Activated T-cell treated with anti-CD3 and anti-CD28 coated beads, Interleukin-2, amount 50 U/mL, for 24 hours (primary cell): ENCODE measurements at places on chromosomes 16 and 17.

GRCh38 chr17:38982858-38983746, 15.9 kb upstream of the FBXO47 start:
- DNase-seq: no peak

DNA sequence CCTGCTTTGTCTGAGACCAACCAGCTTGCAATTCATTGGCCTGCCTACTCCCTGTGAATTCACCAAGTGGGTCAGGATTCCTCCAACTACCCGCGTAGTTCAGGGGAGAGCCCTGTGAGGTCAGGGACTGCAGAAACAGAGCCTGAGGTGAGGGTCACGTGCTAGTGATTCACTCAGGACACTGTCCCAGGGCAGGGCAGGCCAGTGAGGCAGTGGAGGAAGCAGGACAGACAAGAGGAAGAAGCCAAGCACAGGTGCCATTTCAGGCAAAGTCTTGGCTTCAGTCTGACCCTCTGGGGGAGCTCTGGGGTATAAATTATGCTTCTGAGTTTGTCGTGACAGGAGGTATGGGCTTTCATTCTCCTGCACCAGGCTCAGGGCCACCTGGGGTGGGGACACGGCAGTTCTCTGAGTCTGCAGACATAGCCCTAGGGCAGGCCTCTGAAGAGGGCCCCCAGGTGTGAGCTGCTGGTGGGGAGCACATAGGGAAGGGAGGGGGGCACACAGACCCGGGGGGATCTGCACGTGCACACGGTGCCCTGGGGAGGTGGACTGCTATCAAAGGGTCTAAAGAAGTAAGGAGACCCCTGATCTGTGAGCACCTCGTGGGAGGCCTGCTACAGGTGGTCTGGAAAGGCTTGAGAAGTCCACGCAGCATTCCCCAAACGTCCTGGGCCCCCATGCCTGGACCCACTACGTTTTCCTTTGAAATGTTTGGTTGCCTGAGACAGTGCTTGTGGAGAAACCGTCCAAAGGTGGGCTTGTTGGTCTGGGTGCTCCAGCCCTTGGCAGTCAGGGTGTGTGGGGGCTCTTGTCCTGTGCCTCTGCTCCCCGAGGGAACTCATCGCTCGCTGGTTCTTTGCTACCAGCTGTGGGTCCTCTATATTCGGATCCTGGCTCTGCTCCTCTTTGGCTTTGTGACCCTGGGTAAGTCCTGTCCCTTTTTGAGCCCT, 46.4 kb downstream of the NKD1 start:
- DNase-seq: no peak

GRCh38 chr16:84791088-84791487, 28.7 kb upstream of the CRISPLD2 start:
- no peak for DNase-seq

DNA sequence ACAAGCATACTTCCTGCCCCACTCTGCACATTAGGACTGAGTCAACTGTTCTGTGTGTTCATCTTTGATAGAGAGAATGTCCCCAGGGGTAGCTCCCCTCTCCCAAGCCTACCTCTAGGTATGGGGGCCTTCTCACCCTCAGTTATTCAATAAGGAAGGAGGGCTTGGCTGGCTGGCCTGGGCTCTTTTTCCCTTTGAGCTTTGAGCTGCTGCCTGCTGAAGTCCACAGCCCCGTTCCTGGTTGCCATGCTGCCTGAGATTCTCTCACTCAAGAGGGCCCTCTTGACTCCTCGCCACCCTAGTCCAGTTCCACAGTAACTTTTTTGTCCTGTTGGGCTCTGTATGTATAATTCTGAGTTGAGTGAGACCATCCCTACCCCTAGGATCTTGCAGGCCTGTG, 5.1 kb downstream of the B3GNT9 start:
- DNase-seq: no peak

DNA sequence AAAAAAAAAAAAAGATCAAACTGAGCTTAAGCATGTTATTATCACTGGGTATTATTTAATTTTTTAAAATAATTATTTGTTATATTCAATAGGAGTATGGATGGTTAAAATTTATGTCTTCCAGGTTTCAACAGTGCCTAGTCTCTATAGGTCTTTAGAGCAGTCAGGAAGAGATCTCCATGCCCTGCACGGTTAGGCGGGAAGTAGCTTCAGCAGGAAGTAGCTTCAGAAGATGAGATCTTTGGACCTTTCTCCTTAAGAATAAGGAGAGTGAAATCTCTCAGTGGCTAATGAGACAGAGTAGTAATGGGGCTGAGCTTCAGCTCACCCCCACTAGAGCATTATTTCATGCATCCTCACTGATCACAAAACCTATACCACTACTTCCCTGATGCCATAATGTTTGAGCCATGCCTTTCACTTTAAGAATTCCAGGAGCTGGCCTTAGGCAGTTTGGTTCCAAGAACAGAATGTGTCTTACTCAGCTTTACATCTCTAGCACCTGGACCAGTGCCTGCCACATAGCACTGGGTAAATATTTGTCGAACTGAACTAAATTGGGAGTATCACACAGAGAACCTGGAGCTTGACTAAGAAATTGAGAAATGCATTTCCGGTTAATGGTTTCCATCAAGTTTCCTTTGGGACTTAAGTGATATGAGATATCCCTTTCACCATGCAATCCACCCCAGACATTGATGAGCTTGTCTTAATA, 43.5 kb downstream of the SCPEP1 start:
- DNase-seq: no peak

- no peak for DNase-seq
Measured at GRCh38 chr16:70708366-70709246, 22.8 kb upstream of the MTSS2 start.

- DNase-seq: no peak
Measured at GRCh38 chr17:28812748-28813377, 29.7 kb downstream of the FAM222B start.

- no peak for DNase-seq
Measured at GRCh38 chr16:10729104-10730048, 14.3 kb upstream of the NUBP1 start.

DNA sequence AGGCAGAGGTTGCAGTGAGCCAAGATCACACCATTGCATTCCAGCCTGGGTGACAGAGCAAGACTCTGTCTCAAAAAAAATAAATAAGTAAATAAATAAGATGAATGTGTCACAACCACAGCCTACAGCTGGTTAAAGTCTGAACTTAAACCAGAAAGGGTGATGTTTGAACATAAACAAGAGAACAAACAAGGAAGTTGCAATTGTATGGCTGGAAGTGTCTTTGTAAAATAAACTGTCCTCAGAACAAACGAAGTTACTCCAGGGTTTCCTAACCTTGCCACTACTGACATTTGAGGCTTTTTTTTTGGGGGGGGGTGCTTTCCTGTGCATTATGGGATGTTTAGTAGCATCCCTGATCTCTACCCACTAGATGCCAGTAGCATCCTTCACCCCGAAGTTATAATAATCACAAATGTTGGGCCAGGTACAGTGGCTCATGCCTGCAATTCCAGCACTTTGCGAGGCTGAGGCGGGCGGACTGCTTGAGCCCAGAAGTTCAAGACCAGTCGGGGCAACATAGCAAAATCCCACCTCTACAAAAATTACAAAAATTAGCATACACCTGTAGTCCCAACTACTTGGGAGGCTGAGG, 119.2 kb downstream of the XYLT1 start:
- no peak for DNase-seq

- DNase-seq: no peak
Measured at GRCh38 chr17:61618950-61619349, 27.9 kb upstream of the NACA2 start.

DNA sequence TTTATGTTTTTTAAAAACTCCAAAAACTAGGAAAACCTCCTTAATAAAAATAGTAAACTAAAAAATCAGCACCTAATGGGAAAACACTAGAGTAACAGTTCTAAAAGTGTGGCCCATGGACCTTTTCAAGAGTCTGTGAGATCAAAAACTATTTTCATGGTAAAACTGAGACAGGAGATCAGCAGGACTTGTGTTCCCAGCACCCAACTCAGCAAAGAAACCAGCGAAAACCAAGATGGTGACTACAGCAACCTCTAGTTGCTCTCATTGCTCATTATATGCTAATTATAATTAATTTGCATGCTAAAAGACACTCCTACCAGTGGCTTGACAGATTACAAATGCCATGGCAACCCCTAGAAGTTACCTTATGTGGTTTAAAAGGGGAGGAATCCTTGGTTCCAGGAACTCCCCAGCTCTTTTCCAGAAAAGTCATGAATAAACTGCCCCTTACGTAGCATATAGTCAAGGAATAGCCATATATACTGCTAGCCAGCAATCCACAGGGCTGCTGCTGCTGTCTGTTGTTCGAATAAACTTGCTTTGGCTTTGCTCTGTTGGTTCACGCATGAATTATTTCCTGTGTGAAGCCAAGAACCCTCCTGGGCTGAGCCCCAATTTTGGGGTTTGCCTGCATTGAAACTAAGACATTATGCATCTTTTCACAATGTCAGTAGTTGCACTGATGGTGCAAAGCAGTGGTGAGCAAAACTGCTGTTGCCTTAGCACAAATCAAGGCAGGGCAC, 12.4 kb downstream of the CMTR2 start:
- no peak for DNase-seq

GRCh38 chr17:1447052-1447451, 9.0 kb downstream of the CRK start:
- DNase-seq: no peak

DNA sequence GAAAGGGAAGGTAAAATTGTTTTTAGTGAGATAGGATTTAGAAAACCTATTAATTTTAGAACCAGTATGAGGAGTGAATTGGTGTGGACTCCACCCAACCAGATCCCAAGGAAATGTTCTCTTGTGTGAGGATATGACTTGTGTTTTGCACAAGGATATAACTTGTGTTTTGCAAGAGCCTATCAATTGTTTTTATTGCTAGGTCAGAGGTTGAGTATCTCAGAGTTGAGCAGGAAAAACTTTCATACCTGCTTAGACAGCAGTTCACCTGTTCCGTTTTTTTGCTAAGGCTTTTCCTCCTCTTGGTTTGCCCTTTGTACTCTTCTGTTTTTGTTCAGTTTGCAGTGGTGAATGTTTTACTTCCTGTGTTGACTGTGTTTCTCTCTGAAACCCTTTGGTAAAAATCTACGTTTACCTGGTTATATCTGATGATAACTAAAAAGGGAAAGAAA, 5.1 kb downstream of the NBR1 start:
- no peak for DNase-seq

DNA sequence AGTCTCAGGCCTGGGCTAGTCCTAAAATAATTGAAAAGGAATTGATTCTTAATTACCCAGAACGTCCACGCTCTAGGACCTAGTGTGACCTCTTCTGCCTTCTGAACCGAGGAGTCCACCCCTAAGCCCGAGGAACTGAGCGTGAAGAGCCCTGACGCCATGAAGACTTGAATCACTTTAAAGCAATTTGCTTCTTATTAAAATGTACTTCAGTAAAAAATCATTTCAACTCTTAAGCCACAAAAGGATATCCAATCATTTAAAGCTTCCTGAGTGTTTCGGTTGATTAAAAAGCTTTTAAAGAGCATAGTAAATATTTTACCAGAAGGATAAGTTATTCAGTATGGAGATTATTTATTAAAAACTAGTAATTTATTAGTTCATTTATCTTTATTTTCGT, 11.6 kb downstream of the HSBP1 start:
- DNase-seq: no peak
